ENCODE measurements at places on chromosomes 3 and 15.

DNA sequence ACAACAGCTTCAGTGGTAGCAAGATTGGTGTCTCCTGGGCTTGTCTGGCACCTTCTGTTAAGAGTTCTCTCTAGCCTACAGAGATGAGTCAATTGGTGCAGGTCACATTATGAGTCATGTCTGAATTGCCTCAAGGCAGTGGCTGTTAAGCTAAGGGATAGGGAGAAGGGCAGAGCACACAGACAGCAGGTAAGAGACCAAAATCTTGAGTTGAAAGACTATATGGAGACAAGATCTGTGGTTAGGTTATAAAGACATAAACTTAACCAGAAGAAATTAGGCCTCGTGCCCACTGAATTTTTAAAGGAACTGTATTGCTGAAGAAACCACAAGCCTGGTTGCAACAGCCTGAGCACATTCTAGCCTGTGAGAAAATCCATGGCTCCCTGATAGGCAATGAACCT is 19.2 kb upstream of the KPNA1 start:
- no peak for DNase-seq

GRCh38 chr3:156806698-156807097 is 19.5 kb upstream of the LEKR1 start:
- DNase-seq: no peak

DNA sequence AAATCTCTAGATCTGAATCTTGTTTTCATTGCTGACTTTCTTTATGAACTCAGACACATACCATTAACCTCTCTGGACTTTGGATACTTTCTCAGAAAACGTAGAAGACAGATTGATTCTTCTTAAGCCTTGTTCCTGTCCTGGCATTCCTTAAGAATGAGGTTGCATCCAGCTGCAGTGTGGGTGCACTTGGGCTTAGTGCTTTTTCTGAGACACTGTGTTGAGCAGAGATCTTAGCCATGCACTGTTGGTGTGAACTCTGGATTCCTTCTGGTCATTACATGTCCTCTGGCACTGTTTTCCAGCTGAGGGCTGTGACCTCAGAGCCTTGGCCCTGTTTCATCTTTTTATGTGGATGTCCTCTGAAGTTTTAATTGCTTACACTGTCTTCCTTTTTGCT is 428.3 kb downstream of the CNTN4 start:
- DNase-seq: no peak

DNA sequence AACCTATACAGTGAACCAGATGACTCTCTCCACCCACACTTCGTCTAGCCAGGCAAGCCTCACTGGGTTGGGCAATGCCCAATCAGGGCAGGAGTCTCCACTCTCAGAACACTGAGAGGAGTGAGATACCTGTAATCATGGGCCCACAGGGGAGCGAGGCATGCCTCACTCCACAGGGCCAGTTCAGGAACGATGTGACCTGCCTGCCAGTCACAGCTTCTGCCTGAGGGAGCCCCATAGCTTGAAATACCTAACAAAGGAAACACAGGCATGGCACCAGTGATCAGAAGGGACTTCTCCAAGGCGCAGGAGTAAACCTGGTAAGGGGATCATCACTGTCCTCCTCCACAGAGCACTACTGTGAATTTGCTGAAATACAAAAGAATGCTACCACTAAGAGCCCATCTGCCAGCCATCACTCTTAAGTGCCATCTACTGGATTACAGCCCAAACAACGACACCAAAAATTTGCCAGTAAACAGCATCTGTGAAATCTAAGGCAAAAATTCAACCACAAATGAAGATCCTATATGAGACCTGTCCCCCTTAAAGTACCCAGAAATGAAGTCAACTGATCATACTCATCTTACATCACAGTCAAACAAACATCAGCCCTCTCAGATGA is 689.9 kb upstream of the SEMA6D start:
- DNase-seq: no peak

DNA sequence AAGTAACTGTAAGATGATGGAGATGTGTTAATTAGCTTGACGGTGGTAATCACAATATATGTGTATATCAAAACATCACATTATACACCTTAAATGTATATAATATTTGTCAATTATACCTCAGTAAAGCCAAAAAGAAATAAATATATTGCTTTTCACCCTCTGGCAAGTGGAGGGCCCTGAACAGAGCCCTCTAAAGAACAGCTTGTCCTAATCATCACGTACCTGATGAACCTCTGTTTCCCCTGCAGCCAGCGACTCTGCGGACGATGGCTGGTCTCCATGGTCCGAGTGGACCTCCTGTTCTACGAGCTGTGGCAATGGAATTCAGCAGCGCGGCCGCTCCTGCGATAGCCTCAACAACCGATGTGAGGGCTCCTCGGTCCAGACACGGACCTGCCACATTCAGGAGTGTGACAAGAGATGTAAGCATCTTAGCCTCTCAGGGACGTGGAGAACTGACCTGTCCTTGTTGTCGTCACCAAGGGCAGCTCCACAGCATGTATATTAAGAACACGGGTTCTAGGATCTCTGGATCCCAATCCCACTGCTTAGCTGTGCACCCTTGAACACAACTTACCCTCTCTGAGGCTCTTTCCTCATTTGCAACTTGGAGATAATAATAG is 6.3 kb downstream of the THBS1 start:
- DNase-seq: no peak

DNA sequence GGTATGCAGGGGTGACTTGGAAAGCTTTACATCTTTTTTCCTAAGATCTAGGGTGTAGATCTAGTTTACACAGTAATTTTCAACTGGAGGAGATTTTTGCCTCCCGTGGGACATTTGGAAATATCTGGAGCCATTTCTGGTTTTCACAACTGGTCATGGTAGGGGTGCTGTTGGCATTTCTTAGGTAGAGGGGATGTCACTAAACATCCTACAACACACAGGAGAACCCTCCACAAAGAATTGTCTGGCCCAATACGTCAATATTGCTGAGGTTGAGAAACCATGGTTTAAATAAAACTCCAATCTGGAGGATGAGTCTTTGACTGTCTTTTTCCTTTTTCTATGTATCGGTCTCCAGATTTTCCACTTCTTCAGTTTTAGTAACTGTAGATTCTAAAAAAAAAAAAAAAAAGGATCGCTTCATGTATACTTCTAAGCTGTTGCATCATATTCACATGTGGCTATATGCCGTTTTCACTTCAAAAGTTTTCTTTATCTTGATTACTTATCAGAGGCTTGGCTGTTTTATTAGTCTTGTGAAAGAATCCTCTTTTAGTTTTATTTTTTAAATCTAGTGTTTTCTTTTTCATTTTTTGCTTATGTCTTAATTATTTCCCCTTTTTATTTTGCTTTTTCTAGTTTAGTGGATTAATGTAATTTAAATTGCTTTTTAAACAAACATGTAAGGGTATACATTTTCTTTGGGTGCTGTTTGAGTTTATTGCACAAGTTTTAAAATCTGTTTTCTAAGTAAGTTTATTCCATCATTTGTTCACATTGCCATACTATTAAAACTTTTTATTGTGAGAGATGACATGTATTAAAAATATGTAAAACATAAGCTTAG is 21.2 kb downstream of the UBE2Q2 start:
- no peak for DNase-seq

DNA sequence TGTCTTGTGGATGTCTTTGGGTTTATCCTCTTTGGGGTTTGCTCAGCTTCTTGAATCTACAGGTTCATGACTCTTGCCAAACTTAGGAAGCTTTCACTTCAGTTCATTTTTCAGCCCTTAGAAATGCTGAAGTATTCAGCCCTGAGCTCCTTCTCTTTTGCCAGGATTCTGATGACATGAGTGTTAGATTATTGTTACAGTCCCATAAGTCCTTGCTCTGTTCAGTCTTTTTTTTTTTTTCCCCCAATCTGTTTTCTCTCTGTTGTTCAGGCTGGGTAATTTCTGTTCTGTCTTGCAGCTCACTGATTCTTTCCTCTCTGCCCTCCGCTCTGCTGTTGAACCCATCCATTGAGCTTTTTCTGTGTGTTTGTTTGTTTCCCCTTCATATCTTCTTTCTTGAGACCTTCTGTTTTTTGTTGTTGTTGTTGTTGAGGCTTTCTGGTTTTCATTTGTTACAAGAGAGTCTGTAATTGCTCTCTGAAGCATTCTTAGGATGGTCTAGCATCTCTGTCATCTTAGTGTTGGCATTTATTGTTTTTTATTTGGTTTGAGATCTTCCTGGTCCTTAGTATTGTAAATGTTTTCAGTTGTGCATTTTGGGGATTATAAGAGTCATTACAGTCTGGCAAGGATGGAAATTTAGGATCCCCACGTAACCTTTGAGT is 18.4 kb downstream of the LRCH3 start:
- no peak for DNase-seq

DNA sequence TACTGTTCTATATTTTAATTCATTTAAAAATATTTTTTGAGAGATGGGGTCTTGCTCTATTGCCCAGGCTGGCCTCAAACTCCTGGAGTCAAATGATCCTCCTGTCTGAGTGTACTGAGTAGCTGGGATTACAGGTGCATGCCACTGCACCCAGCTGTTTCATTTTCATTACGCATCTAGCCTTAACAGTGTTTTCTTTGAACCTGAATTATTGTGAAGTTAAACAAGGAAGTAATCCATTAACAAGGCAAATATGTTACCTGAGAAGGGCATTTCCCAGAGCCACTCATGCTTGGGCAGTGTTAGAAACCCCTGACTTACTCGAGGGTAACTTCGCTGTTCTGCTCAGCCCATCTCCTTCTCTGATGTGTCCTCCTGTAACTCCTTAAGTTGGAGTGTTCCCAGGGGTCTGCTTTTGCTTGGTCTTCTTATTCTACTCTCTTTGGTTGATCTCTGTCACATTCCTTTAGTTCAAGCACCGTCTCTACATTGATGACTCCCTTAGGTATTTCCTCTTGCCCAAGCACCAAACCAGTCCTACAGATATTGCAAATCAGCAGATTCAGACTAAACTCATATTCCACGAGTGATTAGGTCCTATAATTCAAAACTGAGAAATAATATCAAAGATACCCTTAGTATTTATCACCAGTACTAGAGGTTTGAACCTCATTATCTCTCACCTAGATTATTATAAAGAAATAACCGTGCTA is 107.9 kb downstream of the STAC start:
- no peak for DNase-seq

- DNase-seq: no peak
These were observed 5.0 kb downstream of the TWF2 start for GRCh38 chr3:52233968-52234367.

- no peak for DNase-seq
These were observed 662.9 kb downstream of the SQOR start for GRCh38 chr15:46297766-46298165.

DNA sequence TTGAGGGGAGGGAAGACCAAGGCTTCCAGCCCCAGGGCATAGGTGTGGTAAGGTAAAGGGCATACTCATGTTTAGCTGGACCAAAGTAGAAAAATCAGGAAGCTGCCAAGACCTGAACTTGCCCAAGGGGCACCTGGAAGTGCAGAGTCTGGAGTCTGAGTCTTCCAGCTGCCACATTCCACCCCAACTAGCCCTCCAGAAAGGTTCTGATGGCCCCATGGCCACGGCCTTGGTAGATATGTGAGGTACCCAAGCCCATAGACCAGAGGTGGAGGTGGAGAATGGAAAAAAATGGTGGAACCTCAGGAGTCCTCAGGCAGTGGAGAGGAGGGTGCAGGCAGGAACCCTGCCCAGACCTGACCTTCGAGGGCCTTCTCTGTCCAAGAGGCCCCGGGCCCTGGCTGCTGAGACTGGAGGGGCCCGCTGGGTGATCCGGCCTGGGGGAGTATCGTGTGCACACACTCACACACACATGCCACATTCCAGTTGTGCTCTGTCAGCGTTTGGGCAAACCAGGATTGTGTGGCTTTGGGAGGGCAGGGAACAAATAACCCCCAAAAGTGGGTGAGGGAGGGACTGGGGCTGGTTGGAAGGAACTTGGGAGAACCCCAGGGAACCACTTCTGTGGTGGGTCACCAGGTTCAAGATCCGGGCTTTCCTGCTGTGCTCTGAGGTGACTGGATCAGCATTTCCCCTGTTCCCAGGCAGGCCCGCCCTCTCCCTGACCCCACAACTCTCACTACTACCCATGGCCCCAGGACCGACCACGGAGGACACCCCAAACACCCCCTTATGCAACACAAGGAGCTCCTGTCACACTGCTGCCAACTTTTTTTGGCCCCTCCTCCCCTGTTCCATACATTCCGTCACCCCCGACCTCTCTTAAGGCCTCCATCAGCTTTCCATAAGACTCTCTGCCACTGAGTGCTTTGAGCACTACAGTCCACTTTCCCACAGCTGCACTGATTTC is 11.6 kb downstream of the MYL3 start:
- no peak for DNase-seq

- DNase-seq: no peak
These were observed 110.8 kb downstream of the NR2E3 start for GRCh38 chr15:71921191-71921590.

DNA sequence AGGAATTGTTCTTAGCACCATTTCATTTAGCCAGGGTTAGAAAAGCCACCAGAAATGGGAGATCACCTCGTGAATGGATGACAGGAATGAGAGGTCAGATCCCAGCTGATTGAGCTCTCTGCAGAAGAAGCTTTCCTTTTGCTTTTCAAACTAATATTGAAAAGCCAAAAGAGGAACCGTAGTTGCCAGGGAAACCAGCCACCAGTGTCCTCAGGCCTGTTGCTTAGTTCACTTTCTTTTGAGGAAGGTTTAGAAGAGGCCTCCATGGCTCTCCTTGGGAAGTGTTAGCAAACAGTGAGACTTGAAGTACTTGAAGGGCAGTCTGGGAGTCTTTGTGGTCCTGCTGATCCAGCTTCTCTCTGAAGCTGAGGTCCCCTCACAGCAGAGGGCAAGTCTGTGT is 7.4 kb upstream of the CCK start:
- no peak for DNase-seq

DNA sequence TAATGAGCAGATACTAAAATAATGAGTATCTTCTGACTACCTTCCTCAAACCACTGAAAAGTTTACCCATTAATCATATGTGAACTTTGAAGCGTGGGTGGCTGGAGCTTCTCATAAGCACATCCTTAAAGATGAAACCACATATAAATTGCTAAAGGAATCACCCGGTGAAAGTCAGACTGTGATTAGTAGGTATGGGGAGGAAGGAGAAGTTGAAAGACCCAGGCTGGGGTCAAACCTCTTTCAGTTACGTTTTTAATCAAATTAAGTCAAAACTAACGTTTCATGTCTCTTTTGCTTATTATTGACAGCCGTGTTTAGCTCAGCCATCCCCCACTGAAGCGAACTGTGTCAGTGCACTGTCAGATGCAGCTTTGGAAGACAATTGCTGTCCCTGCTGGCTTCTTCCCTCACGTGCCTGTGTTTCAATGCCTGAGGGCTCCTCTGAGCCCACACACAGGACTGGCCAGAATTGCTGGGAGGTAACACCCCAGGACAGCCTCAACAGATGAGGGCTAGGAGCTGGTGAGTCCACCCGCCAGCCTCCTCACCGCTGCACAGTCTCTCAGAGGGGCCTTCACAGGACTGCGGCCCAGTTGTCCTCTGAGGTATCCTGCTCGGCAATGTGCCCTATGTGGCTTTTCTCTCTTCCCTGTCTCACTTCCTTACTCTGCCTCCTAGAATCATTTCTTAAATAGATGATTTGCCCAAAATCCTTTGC is 29.3 kb upstream of the SH3BP5 start:
- no peak for DNase-seq

- DNase-seq: no peak
These were observed 385.5 kb downstream of the GBE1 start for GRCh38 chr3:81375921-81376320.

- DNase-seq: no peak
These were observed 1.8 kb downstream of the PSTPIP1 start for GRCh38 chr15:76996526-76997401.

Data from progenitor cell of endocrine pancreas (in vitro differentiated cells).